Breast epithelium (tissue), 4 donors: ENCODE measurements at places on chromosomes 7 and 10. TPM values are rescaled to one million over a fixed set of nuclear protein-coding genes. Genes with fewer than 3 reads are reported as not detected.

DNA sequence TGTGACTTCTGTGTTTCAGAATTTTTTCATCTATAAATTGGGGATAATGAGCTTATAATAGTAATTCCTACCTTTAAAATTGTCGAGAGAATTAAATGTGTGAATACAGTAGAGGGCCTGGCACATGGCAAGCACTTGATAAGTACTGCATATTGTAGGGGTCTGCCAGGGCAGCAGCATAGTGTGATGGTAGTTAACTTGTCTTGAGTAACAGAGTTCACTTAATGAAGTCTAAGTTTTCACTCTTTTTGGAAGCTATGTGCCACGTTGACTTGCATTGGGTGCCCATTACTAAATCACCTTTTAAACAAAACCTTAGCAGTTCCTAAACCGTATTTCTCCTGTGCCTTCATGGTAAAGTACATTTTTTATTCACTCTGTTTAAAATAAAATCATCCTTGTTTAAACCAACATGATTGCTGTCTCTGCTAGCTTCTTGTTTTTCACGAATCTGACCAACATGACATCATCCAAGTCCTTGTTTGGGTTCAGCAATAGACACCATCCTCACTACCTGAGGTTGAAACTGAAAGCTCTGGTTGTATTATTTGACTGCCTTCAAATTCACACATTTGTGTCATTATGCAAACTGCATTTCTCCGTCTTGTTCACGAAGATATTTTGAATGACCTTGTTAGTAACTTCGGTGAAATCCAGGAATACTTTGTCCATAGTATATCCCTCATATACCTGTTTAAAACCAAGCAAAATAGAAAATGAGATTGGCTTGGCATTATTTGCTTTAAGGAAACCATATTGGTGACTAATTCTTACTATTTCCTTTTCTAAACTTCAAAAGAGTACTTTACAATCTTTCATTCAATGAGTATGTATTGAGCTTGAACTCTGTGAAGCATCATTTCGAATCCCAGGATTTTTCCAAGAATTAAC, 340.2 kb downstream of the SUGCT start:
- no peak for DNase-seq
- H3K27me3 ChIP-seq = no peaks in the 10 kb centered on the region
- H3K4me3 ChIP-seq = no peak overlapping the region

The FANK1 gene
- total RNA-seq = 18.1 TPM

- no peak overlapping the region for H3K4me3 ChIP-seq
- DNase-seq = no peak
- H3K36me3 ChIP-seq = no peaks in the 10 kb centered on the region
- H3K27me3 ChIP-seq = no peaks in the 10 kb centered on the region
- no peaks in the 10 kb centered on the region for H3K4me1 ChIP-seq
- no peak overlapping the region for H3K27ac ChIP-seq
Measured at GRCh38 chr10:52779541-52780390, 7.2 kb upstream of the MBL2 start.

The OR2A1 gene
- total RNA-seq = 0.15 TPM

DNA sequence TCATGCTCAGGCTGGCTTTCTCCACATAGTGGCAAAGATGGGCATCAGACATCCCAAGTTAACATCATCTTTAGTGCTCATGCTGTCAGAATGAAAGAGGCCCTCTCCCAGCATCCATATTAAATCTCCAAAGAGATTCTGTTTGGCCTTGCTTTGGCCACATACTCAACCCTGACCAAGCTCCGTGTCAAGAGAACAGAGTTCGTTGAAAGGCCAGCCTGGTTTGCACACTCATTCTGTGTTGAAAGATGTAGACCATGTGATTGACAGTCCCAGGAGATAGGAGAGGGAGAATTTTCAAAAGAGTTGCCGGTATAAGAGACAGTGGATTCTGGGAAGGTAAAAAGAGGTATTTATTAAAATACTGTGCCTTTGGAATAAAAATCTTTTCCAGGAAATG, 19.7 kb downstream of the MET start:
- peaks cover 4% of the 10 kb centered on the region for H3K4me1 ChIP-seq
- DNase-seq = no peak
- H3K27ac ChIP-seq = no peak overlapping the region

DNA sequence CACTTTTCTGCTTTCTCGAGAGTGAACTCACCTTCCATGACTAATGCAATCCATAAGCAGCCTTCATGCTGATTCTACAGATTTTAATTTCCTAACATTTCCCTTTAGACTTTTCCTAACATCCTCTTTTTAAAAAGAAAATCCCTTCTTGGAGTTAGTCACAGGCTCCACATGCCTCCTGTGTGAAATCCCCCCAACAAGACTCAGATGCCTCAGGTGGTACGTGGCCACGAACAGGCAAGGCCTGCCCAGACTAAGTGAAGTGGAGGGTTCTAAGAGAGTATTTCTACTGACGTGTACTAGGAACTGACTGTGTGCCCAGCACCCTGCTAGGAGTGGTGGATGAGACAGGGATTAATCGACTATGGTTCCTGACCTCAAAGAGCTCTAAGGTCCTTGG, 125.9 kb upstream of the HPS1 start:
- H3K36me3 ChIP-seq = no peaks in the 10 kb centered on the region
- H3K4me3 ChIP-seq = no peak overlapping the region
- H3K4me1 ChIP-seq = no peaks in the 10 kb centered on the region
- no peak for DNase-seq

The SPOCK2 gene
- total RNA-seq = 3.9 TPM

DNA sequence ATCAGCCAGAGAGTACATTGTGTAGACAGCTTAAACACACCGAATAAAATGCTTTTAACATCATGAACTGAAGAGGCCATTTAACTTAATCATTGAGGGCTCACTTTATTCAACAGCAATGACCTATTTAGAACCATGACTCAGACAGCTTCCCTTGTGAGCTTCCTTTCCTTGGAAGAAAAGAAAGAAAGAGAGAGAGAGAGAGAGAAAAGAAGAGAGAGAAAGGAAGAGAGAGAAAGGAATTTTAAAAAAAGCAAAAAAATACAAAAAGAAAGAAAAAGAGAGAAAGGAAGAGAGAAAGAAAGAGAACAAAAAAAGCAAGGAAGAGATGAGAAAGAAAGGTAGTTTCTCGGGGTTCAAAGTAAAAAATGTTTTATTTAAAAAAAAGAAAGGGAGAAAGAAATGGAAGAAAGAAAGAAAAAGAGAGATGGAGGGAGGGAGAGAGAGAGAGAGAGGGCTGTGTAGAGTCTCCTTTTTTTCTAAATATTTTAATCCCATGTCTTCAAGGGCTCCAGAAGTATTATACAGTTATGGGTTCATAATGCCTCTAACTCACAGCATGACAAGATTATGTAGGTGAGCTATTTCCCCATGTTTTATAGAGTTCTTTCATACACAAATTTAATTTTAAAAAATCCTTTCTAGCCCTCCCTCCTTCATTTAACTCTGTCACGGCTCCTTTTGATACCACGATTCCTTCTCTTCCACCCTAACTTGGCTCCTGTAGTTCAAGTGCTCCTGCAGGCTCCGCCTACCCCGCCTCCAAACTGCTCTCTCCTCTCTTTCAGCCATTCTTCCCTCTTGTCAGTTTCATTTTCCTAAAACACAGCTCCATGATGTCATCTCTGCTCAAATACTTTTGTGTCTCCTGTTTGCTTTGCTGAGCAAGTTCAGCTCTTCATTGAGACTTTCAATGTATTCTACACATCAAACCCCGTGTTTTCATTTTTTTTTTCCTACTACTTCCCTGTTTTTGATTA, 85.5 kb downstream of the PRTFDC1 start:
- no peaks in the 10 kb centered on the region for H3K27me3 ChIP-seq
- DNase-seq = peak; percentile 46
- H3K4me3 ChIP-seq = peak overlapping the region; percentile 21
- H3K36me3 ChIP-seq = no peaks in the 10 kb centered on the region

DNA sequence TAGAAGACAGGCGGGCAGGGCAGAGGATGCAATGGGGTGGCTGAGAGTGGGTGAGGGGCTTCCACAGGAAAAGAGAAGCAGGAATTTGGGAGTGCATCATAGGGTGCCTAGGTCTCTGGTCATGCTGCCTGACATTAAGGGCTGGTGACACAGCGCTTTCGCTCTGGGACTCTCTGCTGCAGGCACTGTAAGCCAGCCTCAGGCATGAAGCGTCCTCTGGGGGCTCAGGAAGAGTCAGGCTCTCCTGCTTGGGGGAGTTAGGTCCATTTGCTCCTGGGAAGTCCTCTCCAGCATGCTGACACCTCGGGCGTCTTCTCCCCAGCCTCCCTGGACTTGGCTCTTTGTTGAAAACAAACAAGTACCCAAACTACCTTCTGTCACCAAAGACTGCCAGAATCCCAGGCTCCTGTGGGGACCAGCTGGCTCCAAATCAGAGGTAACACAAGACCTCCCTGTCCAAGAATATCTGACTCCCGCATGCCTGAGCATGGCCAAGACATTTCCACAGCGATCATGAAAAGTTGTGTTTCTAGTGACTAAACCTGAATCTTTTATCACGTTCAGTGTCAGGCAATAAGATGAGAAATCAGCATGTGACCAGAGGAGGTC, 55.4 kb downstream of the GPR26 start:
- H3K27me3 ChIP-seq = no peaks in the 10 kb centered on the region
- H3K4me3 ChIP-seq = no peak overlapping the region
- no peaks in the 10 kb centered on the region for H3K4me1 ChIP-seq
- H3K27ac ChIP-seq = no peak overlapping the region
- DNase-seq = no peak

DNA sequence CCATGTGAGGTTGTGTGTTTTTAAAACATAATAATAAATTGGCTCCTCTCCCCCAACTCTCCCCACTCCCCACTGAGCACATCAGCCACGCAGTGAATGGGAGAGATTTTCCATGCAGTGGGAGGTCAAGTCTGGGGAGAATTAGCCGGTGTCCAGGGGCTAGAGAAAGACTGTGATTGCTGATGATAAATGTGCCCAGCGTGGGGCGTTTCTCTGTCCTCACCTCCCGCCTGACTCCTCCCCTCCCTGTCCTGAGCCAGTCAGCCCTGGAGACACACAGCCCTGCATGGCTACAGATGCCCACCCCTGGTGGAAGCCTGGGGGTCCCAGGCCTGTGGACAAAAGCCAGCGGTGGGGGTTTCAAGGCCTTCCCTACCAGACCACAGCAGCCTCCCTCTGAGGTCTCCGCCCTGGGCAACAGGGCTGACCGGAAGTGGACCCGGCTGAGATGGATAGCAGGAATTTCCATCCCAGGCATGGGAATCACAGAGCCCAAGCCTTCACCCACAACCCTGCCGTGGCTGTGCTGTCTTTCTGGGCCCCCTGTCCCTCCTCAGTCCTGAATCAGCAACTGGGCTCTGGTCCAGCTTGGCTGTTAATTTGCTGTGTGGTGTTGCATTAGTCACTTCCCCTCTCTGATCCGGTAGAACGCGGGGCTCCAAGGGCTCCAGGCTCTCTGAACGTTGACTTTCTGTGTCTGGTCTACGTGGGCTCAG, 46.8 kb upstream of the SLC29A3 start:
- no peak for DNase-seq
- H3K4me1 ChIP-seq = peaks cover 8% of the 10 kb centered on the region
- no peak overlapping the region for H3K27ac ChIP-seq
- no peaks in the 10 kb centered on the region for H3K36me3 ChIP-seq

- no peak overlapping the region for H3K4me3 ChIP-seq
- no peaks in the 10 kb centered on the region for H3K36me3 ChIP-seq
- no peaks in the 10 kb centered on the region for H3K27me3 ChIP-seq
- no peak overlapping the region for H3K27ac ChIP-seq
Measured at GRCh38 chr7:34845666-34846361, 187.8 kb downstream of the NPSR1 start.

GRCh38 chr7:114088470-114088940, 169.7 kb upstream of the PPP1R3A start:
- peak overlapping the region; percentile 73 for H3K4me3 ChIP-seq
- no peaks in the 10 kb centered on the region for H3K4me1 ChIP-seq
- no peaks in the 10 kb centered on the region for H3K36me3 ChIP-seq
- H3K27me3 ChIP-seq = peaks cover 22% of the 10 kb centered on the region

The CXCL12 gene
- total RNA-seq = 103 TPM

The GDF10 gene
- 12.3 TPM for total RNA-seq

DNA sequence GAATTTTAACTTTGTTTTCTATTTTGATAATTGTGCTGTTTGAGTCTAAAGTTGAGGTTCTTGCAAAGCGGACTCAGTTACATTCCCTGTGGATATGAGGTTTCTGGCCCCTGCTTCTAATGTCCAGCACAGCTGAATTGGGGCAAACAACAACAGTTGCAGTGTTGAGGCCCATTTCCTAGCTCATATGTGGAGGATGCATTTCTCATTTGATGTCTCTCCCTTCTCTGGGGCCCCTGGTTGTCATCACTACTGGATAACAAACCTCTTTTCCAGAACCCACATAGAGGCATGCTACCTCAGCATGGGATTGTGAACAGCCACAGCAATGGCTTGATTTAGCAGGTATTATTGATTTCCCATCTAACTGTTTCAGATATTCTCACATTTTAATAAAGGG, 208.2 kb upstream of the VSTM2A start:
- no peak overlapping the region for H3K4me3 ChIP-seq
- no peaks in the 10 kb centered on the region for H3K27me3 ChIP-seq
- H3K36me3 ChIP-seq = no peaks in the 10 kb centered on the region
- no peak overlapping the region for H3K27ac ChIP-seq
- no peak for DNase-seq

DNA sequence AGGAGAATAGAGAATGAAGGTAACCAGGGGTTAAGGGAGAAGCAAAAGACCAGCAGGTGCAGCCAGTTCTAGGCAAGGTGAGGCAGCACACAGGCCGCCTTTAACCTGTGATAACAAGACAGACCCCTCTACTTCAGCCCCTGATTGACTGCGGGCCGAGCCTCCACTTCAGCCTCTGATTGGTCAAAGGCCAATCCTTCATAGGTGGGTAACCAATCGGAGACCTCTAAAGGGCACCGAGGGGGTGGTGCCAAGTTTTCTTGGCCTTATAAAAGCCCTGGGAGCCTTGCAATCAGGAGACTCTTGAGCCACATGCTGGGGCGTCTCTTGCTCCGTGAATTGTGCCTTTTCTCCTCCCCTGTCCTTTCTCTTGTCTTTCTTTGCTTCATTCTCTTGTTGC, 98.8 kb downstream of the ELFN1 start:
- no peaks in the 10 kb centered on the region for H3K36me3 ChIP-seq
- H3K27me3 ChIP-seq = no peaks in the 10 kb centered on the region
- H3K4me1 ChIP-seq = no peaks in the 10 kb centered on the region
- H3K27ac ChIP-seq = no peak overlapping the region
- DNase-seq = no peak

GRCh38 chr10:129341087-129341486, 126.0 kb upstream of the MGMT start:
- no peaks in the 10 kb centered on the region for H3K4me1 ChIP-seq
- H3K27ac ChIP-seq = no peak overlapping the region
- H3K27me3 ChIP-seq = no peaks in the 10 kb centered on the region

The FBXL13 gene
- total RNA-seq = 3.3 TPM

The CFAP43 gene
- total RNA-seq = 3.9 TPM

The SMKR1 gene
- total RNA-seq = not detected

DNA sequence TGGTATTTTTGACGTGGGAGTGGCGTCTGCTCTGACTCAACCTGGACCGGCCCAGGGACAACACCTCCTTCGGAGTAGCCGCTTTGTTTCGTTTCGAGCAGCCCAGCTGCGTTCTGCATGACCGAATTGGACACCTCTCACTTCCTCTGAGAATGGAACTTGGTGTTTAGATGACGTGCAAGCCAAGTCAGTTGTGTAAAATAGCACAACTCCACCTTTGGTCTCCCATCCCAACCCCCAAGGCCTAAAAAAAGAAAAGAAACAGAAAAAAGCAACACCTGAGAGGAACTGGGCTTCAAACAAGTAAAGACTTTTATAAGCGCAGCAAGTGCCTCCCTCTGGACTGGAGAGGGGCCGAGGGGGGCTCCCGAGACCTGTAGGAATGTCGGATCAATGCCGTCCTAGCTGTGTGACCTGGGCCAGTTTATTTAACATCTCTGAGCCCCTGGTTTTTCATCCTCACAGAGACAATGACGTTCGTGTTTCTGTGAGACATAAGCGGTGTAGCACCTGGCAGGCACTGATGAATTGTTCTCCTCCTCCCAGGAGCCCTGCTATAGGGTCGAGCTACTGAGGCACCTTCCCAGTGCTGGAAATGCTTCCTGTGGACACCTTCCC, 52.0 kb upstream of the SMNDC1 start:
- H3K27me3 ChIP-seq = no peaks in the 10 kb centered on the region
- no peaks in the 10 kb centered on the region for H3K36me3 ChIP-seq
- peak overlapping the region; percentile 6 for H3K27ac ChIP-seq

The ANXA7 gene
- 120 TPM for total RNA-seq
